ENCODE measurements at places on chromosomes 5 and 9. TPM values are rescaled to one million over a fixed set of nuclear protein-coding genes. Genes with fewer than 3 reads are reported as not detected.
A peak's percentile ranks its signal among the peaks of the same experiment; 100 is the strongest.

- H3K36me3 ChIP-seq: peaks cover 17% of the 10 kb centered on the region
- no peak overlapping the region for H3K4me3 ChIP-seq
- H3K4me1 ChIP-seq: no peaks in the 10 kb centered on the region
- no peak overlapping the region for H3K27ac ChIP-seq
- H3K27me3 ChIP-seq: no peaks in the 10 kb centered on the region
Observed at GRCh38 chr5:31492869-31493268, 39.0 kb downstream of the DROSHA start.

DNA sequence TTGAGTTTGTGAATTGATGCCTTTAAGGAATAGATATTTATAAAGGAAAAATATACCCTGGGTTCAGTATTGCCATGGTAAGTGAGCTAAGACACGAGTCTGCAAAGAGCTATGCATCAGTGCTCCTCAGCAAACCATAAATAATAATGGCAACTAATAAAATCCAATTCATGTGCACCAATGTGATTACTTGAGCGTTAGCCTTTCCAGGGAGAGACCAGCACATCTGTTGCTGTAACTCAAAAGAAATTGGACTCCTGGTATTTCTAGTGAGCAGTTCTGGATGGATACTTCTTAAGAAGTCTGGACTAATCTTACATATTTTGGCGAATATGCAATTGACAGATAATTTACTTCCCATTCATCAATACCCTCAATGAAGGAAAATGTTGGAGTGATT lies 373.3 kb downstream of the ARHGEF28 start:
- DNase-seq: no peak
- H3K36me3 ChIP-seq: no peaks in the 10 kb centered on the region
- H3K4me1 ChIP-seq: peaks cover 5% of the 10 kb centered on the region
- no peaks in the 10 kb centered on the region for H3K27me3 ChIP-seq

DNA sequence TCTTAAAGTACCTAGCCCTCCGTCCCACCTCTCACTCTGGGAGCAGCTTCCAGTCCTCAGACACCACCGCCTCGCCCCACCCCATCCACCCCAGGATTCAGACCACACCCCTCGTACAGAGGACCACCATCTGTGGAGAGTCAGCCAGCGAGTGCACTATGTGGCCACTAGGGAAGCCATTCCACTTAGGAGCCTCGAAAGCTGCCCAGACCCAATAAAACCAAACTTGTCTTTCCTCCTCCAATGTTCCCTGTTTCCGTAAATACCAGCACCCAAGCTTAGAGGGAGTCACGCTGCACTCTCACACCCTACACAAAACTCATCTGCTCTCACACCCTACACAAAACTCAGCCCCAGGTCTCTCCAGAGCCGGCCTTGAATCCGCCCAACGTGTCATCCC lies 1.9 kb downstream of the GCNT4 start:
- peaks cover 7% of the 10 kb centered on the region for H3K4me1 ChIP-seq
- no peaks in the 10 kb centered on the region for H3K36me3 ChIP-seq
- H3K27ac ChIP-seq: no peak overlapping the region
- no peak overlapping the region for H3K4me3 ChIP-seq

- no peaks in the 10 kb centered on the region for H3K27me3 ChIP-seq
- no peak overlapping the region for H3K4me3 ChIP-seq
- no peaks in the 10 kb centered on the region for H3K36me3 ChIP-seq
Observed at GRCh38 chr5:54834121-54834842, 151.1 kb downstream of the ESM1 start.

DNA sequence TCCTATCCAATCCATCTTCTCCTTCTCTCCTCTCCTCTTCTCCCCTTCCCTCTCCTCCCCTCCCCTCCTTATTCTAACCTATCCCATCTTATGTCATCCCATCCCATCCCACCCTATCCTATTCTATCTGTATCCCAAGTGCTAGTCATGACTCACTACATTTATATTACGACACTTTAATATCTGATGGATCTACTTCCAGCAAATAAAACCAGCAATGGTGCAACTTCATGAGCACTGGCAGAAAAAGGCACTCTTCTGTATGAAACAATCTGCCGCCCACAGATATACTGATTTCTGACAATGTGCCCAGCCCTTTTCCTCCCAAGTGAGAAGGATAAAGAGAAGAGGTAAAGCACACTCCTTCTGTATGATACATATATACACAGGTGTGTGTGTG lies 86.6 kb upstream of the ANKH start:
- no peak for DNase-seq
- H3K27ac ChIP-seq: no peak overlapping the region
- H3K4me3 ChIP-seq: no peak overlapping the region
- H3K27me3 ChIP-seq: no peaks in the 10 kb centered on the region
- H3K4me1 ChIP-seq: peaks cover 4% of the 10 kb centered on the region

Gene FOXD4L5
- total RNA-seq: not detected

Gene LHX3
- total RNA-seq: not detected

- no peaks in the 10 kb centered on the region for H3K27me3 ChIP-seq
- no peaks in the 10 kb centered on the region for H3K36me3 ChIP-seq
- H3K27ac ChIP-seq: peak overlapping the region; percentile 59
- DNase-seq: peak; percentile 73
- no peak overlapping the region for H3K4me3 ChIP-seq
- H3K4me1 ChIP-seq: peaks cover 17% of the 10 kb centered on the region
Observed at GRCh38 chr5:56696900-56697299, 118.4 kb upstream of the MAP3K1 start.

DNA sequence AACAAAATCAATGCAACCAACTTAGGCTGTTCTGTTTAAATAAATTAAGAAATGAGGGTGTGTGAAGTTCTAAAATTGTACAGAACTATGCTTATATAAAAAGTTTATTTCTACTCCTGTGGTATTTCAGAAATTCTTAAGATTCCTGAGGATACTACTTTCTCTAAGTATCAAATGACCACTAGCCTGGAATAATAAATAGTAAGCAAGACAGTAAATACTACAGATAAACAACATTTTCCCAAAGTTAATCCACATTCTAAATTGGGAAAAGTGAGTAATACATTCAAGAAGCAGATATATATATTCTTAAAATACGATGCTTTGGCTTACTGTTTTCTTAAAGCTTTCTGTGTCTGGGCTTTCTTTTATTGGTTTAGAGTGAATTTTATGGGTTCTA lies 29.5 kb downstream of the CCNH start:
- no peak overlapping the region for H3K27ac ChIP-seq
- no peaks in the 10 kb centered on the region for H3K4me1 ChIP-seq
- no peak for DNase-seq
- H3K4me3 ChIP-seq: no peak overlapping the region
- peaks cover 5% of the 10 kb centered on the region for H3K36me3 ChIP-seq

- no peaks in the 10 kb centered on the region for H3K4me1 ChIP-seq
- no peaks in the 10 kb centered on the region for H3K27me3 ChIP-seq
- H3K27ac ChIP-seq: no peak overlapping the region
- no peak overlapping the region for H3K4me3 ChIP-seq
- no peaks in the 10 kb centered on the region for H3K36me3 ChIP-seq
- no peak for DNase-seq
Observed at GRCh38 chr5:116456036-116456435, 118.6 kb downstream of the SEMA6A start.

Gene ITGA2
- 2.0 TPM for total RNA-seq

GRCh38 chr5:95102687-95103086 lies 182.2 kb downstream of the MCTP1 start:
- no peaks in the 10 kb centered on the region for H3K36me3 ChIP-seq
- H3K27me3 ChIP-seq: no peaks in the 10 kb centered on the region
- H3K4me3 ChIP-seq: no peak overlapping the region
- H3K4me1 ChIP-seq: no peaks in the 10 kb centered on the region
- H3K27ac ChIP-seq: no peak overlapping the region

DNA sequence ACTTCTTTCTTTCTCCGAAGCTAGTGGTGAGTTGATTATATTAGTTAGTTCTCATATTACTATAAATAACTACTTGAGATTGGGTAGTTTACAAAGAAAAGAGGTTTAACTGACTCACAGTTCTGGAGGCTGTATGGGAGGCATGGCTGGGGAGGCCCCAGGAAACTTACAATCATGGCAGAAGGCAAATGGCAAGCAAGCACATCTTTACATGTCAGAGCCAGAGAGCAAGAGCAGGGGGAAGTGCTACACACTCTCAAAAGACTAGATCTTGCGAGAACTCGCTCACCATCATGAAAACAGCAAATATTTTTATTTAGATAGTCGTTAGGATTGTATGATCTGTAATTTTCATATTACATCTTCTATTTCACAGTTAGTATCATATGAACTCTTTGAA lies 711.2 kb downstream of the PTPRD start:
- no peaks in the 10 kb centered on the region for H3K36me3 ChIP-seq
- no peaks in the 10 kb centered on the region for H3K4me1 ChIP-seq
- H3K4me3 ChIP-seq: no peak overlapping the region
- H3K27me3 ChIP-seq: no peaks in the 10 kb centered on the region

DNA sequence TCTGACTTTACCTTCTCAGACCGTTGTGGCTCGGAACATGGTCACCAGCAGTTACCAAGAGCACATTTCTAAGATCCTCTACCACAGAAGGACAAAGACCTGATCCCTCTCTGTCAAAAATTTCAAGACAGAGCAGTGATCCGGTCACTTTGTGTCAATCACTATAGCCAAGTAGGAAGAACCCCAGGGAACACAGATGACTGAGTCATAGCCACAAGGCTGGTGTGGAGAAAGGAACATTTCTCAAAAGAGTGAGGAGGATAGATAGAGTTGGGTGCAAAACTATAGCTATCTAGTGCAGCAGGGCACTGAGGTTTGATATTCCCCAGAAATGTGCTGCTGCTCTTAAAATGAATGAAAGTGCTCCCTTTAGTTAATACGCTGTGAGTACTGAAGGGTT lies 130.7 kb upstream of the SMIM23 start:
- no peak for DNase-seq
- no peaks in the 10 kb centered on the region for H3K27me3 ChIP-seq
- H3K27ac ChIP-seq: no peak overlapping the region
- no peaks in the 10 kb centered on the region for H3K4me1 ChIP-seq
- no peak overlapping the region for H3K4me3 ChIP-seq
- no peaks in the 10 kb centered on the region for H3K36me3 ChIP-seq

Gene FREM1
- total RNA-seq: 0.68 TPM

Gene CD74
- total RNA-seq: 675 TPM

Gene PCDHAC2
- total RNA-seq: 2.5 TPM

Gene PCDHGB6
- total RNA-seq: 10.4 TPM

DNA sequence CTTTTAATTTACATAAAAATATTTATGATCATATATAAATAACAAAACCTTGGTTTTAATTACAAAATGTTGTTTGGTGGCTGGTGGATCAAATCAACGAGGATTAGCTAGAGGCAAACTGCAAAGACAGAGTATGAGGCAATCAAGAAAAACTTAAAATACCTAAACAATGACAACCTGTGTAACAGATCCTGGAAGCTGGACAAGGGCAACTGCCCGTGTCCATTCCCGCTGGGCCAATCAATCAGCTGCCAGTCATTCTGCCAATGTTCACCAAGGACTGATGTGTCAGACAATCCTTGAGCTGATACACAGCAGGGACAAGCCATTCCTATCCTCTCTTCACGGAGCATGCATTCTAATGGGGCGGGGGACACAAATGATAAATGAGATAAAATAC lies 3.2 kb upstream of the TENT4A start:
- no peak for DNase-seq
- H3K36me3 ChIP-seq: no peaks in the 10 kb centered on the region
- peaks cover 4% of the 10 kb centered on the region for H3K4me1 ChIP-seq
- H3K27ac ChIP-seq: no peak overlapping the region
- no peak overlapping the region for H3K4me3 ChIP-seq
- no peaks in the 10 kb centered on the region for H3K27me3 ChIP-seq

GRCh38 chr5:179324760-179325295 lies 20.4 kb downstream of the ADAMTS2 start:
- H3K27ac ChIP-seq: no peak overlapping the region
- no peaks in the 10 kb centered on the region for H3K4me1 ChIP-seq
- H3K4me3 ChIP-seq: no peak overlapping the region
- H3K27me3 ChIP-seq: no peaks in the 10 kb centered on the region

DNA sequence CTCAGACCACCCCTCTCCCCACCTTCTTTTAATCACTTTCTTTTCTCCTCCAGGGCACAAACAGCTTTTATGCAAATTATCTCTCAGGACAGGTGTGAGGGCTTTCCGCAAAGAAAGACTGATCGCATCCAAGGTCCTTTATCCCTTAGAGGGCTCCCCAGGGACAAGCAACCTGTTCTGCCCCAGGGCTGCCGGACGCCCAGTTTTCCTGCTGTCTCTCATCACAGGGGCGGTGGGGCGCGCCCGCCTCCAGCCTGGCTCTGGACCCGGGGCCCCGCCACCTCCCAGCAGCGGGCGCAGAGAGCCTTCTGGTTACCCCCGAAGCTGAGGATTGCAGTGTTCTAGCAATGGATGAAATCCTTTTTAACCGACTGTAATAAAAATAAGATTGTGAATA lies 266.1 kb downstream of the CWC27 start:
- peak overlapping the region; percentile 89 for H3K27ac ChIP-seq

GRCh38 chr9:75552941-75553340 lies 337.5 kb upstream of the PCSK5 start:
- H3K4me1 ChIP-seq: no peaks in the 10 kb centered on the region
- no peak for DNase-seq
- no peak overlapping the region for H3K4me3 ChIP-seq

Gene TIGD6
- 7.9 TPM for total RNA-seq

DNA sequence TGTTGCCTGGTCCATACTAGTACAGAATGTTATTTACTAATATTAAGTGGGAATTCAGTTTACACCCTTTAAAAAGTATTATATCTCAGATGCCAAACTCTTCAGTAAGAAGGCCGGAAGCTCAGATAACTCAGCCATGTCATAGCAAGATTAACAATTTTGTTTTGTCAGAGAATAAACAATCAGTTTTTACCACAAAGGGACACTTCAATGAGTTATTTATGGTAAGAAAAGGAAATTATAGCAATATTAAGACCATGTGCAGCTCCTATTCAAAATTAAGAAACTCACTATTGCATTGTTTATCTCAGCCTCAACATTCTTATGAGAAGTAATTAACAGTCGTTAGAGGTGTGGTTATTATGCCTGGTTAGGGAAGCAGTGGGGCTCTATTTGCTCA lies 13.1 kb upstream of the ARL15 start:
- H3K4me1 ChIP-seq: no peaks in the 10 kb centered on the region
- H3K4me3 ChIP-seq: no peak overlapping the region
- H3K27me3 ChIP-seq: no peaks in the 10 kb centered on the region
- H3K36me3 ChIP-seq: no peaks in the 10 kb centered on the region

- H3K4me3 ChIP-seq: no peak overlapping the region
- no peaks in the 10 kb centered on the region for H3K4me1 ChIP-seq
Observed at GRCh38 chr9:20001058-20001457, 212.2 kb upstream of the SLC24A2 start.

DNA sequence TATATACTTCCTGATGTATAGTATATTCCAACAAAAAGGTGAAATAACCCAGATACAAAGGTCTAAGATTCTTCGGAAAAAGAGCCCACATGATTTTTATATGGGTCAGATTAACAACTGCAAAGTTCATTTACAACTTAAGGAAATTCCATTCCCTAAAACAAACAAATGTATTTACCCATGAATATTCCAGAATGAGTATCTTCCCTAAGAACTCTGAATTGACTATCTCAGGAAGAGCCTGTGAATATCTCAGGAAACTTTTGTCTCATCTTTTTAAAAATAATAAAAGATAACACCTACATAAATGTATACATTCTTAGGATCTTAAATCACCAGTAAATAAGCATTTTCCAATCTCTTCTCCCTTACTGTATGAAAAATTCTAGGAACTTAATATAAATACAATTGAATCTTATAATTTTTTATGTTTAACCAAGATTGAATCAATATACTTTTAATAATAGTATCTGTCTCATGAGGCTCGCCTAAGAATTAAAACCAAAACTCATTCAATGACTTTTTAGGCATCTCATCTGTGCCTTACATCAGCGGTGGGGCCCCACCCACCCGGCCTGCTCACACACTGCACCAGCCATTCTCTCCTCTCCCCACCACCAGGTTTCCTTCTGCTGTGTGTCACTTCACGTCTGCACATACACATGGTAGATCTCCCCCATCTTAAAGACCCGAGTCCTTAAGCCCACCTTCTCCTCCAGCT lies 78.1 kb downstream of the RAPGEF1 start:
- no peak overlapping the region for H3K27ac ChIP-seq
- no peaks in the 10 kb centered on the region for H3K27me3 ChIP-seq
- H3K36me3 ChIP-seq: no peaks in the 10 kb centered on the region
- H3K4me3 ChIP-seq: no peak overlapping the region
- DNase-seq: no peak
- peaks cover 31% of the 10 kb centered on the region for H3K4me1 ChIP-seq
